Astrocyte of the cerebellum (primary cell): ENCODE measurements at places on chromosomes 5 and 9.

DNA sequence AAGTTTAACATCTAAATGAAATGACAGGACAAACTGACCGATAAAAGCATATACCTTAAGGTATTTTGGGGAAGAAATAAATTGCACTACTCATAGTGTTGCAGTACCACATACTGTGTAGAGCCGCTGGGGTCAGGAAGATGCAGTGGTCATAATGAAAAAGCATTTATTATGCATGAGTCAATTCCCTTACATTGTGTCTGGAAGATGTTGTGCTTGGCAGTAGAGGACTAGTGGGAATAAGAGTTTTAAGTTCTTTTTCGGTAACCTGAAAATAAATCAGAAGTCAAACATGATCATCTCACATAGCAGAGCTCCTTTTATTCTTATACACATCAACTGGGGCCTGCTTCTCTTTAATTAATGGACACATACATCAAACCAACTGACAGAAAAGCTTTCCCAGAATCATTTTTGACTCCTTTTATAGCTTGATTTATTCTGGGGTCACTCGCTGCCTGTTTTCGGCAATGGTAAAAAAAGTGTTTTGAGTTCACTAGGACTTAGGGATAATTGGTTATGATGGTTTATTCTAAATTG lies 262.5 kb upstream of the CHD1 start:
- peak; percentile 57 for DNase-seq

GRCh38 chr5:19837536-19838174 lies 150.3 kb downstream of the CDH18 start:
- DNase-seq = peak; percentile 80

DNA sequence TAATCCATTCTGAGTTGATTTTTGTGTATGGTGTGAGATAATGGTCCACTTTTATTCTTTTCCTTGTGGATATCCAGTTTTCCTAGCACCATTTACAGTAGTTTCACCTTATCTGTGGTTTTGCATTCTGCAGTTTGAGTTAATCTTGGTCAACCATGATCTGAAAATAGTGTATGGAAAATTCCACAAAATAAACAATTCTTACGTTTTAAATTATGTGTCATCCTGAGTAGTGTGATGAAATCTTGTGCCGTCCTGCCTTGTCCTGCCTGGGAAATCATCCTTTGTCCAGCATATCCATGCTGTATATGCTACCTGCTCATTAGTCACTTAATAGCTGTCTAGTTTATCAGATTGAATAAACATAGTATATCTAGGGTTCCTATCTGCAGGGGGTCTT lies 42.1 kb downstream of the CDC42SE2 start:
- no peak for DNase-seq

DNA sequence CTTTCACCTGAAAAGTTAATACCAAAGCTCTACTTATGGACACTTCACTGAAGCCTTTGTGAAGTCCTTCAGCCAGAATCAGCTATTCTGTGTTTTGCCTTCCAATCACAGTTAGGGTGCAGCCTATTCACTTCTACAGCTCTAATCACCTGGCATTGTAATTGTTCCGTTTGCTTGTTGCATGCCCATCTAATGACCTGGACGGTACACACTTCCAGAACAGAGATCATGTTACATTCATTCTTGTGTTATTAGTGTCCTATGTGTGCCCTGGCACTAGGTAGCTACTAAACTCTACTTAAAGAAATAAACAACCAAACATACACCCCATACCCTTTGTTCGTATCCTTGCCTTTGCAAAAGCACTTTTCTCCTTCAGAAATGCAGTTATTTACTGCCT lies 1162.9 kb upstream of the WWC1 start:
- no peak for DNase-seq

DNA sequence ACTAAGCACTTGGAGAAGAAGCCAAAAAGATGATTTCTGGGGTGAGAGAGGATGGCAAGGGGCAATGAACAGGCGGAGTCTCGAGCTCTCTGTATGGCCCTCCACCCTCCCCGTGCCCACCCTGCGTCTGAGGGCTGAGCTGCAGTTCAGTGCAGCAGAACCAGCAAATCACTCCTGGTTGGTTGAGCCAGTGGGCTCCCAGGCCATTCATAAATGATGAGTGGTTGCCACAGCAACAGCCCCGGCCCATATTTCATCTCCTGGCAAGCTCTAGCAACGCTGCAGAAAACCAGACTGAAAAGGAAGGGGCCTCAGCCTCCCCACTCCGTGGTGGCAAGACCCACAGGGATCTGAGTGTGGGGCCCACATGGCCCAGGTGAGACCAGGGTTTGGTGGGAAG lies 93.8 kb upstream of the PPP1R26 start:
- DNase-seq = no peak

DNA sequence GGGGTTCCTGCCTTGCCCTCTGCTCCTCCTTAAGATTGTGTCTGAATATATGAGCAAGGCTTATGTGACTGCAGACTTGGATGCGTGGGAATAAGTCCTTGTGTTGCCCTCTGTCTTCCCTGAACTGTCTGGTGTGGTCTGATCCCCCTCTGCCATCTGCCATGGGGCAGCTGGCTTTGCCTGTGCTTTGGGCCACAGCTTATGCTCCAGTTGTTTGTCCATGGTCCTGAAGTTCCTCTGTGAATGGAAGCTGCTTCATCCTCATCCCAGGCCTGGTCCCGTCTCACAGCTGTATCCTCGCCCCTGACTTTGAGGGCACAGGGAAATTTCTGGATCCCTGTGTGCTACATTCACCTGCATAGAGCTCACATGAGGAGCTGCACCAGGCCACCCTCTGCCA lies 14.7 kb downstream of the IL31RA start:
- DNase-seq = no peak
